ENCODE measurements at places on chromosomes 3 and 15.

DNA sequence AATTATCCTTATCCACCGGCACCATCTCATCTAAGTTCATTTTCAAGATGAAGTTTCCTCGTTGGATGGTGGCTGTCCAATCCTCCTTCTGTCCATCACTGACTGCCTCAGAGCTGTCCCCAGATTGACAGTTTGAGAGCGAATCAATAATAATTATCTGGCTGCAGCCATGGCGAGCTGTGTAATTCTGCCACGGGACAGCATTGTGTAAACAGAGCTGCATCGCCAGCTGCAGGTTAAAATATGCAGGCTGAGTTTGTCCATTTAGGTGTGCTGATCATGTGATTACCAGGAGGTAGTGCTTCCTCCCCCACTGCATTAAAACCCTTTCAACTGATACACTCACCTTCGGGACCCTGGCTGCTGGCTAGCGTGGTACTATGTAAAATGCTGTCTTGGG, 461.9 kb upstream of the ONECUT1 start:
- DNase-seq: no peak
- no peaks in the 10 kb centered on the region for H3K4me1 ChIP-seq
- no peaks in the 10 kb centered on the region for H3K36me3 ChIP-seq
- H3K27me3 ChIP-seq: no peaks in the 10 kb centered on the region
- no peak overlapping the region for H3K4me3 ChIP-seq

DNA sequence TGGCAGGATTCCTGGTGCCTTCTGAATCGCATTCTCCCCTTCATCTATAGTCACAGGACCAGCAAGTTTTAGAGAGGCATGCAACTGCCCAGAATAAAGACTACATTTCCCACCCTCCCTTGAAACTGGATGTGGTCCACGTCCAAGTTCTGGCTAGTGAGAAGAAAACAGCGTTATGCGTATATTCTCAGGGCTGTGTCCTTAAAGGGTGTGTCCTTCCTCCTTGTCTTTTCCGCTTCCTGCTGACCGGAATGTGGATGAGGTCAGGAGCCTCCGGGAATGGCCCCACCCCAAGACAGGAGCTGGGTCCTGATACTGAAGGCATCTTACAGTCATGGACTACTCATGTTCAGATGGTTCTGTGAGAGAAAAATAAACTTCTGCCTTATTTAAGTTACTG, 20.2 kb downstream of the CHST2 start:
- no peaks in the 10 kb centered on the region for H3K27me3 ChIP-seq
- H3K4me3 ChIP-seq: peak overlapping the region; percentile 25
- no peaks in the 10 kb centered on the region for H3K36me3 ChIP-seq
- peaks cover 9% of the 10 kb centered on the region for H3K4me1 ChIP-seq

DNA sequence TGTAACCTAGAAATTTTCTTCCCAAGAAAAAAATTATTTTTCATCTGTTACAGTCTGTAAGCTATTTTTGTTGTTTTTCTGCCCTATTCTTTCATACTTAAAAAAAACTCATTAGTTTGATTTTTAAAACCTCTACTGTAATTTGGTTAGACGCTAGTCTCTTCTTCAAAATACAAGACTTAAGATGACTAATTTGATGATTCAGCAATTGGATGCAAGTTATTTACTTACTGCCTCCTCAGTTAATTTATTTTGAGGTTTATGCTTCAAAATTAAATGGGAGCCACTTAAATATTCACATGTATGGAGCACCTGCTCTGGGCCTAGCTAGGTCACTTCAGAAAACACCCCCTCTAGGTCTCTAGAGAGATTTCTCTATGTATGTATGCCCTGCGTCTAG, 132.4 kb downstream of the IQCH start:
- no peak for DNase-seq
- H3K27ac ChIP-seq: no peak overlapping the region
- no peak overlapping the region for H3K4me3 ChIP-seq
- no peaks in the 10 kb centered on the region for H3K4me1 ChIP-seq
- H3K27me3 ChIP-seq: no peaks in the 10 kb centered on the region

GRCh38 chr3:189903562-189904250, 217.0 kb downstream of the P3H2 start:
- no peaks in the 10 kb centered on the region for H3K36me3 ChIP-seq
- H3K4me3 ChIP-seq: no peak overlapping the region
- H3K4me1 ChIP-seq: no peaks in the 10 kb centered on the region
- H3K27ac ChIP-seq: no peak overlapping the region
- DNase-seq: no peak

DNA sequence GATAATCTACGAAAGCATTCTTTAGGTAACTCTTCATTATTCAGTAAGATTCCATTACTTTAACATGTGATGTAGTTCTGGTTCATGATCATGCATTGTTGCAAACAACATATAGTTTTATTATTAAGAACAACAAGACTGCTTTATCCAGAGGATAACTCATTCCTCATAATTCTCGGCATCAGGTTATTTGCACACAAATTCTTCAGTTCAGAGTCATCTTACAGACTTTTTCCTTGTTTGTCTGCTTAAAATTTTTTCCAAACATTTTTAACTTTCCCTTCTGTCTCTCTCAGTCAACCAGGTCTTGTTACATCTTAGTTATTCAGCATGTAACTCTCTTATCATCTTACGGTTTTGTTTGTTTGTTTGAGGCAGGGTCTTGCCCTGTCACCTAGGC, 60.1 kb downstream of the VGLL3 start:
- no peak for DNase-seq
- H3K4me1 ChIP-seq: peaks cover 33% of the 10 kb centered on the region
- no peak overlapping the region for H3K27ac ChIP-seq
- no peak overlapping the region for H3K4me3 ChIP-seq

DNA sequence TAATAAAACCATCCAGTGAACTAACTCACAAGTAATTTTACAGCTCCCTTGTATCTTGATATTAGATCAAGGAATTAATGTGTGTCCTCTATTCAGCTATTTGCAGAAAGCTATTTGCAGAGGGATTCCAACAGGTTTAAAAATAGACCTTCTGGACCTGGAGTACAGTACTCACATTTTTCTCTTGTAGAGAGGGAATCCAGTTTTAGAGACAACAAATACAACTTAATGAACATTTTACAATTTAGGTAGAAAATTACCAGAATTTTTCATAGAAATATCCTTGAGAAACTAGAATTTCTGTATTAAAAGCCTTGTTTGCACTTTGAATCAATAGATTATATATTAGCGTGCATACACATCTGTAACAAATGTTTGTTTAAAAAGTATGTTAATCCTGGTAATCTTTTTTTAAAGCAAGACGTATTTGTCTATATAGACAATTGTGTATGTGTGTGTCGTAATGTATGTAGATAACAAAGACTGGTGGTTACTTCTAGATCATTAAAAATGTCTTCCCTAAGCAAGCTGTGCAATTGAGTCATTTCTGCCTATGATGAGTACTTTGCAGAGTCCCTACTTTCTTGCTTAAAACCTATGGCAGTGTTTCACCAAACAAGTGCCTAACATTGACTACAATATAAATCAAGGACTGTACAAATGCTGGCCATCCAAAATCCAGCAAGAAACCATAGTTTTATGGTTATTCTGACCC, 57.9 kb downstream of the PPP2R3A start:
- H3K27me3 ChIP-seq: no peaks in the 10 kb centered on the region
- no peak overlapping the region for H3K27ac ChIP-seq
- H3K36me3 ChIP-seq: no peaks in the 10 kb centered on the region
- no peak for DNase-seq
- no peaks in the 10 kb centered on the region for H3K4me1 ChIP-seq
- no peak overlapping the region for H3K4me3 ChIP-seq

GRCh38 chr3:9745521-9745920, 4.2 kb upstream of the OGG1 start:
- H3K36me3 ChIP-seq: peaks cover 59% of the 10 kb centered on the region
- no peaks in the 10 kb centered on the region for H3K4me1 ChIP-seq
- no peak overlapping the region for H3K4me3 ChIP-seq
- DNase-seq: no peak

DNA sequence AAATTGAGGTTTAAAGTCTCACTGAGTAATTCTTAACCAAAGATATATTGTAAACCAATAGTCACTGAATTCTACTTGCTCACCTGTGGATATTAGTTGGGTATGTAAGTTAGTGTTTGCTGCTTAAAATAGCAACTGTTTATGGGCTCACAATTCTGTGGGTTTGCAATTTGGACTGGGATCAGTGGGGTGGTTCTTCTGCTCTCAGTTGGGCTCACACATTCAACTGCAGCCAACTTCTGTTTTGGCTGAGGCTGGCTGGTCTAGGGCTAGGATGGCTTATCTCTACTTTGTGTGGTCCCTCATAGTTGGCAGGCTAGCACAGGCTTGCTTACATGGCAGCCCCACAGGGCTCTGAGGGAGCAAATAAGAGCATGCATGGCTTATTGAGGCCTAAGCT, 226.0 kb upstream of the LRRFIP2 start:
- no peak overlapping the region for H3K4me3 ChIP-seq
- no peak overlapping the region for H3K27ac ChIP-seq
- H3K27me3 ChIP-seq: no peaks in the 10 kb centered on the region
- no peaks in the 10 kb centered on the region for H3K4me1 ChIP-seq
- no peak for DNase-seq

DNA sequence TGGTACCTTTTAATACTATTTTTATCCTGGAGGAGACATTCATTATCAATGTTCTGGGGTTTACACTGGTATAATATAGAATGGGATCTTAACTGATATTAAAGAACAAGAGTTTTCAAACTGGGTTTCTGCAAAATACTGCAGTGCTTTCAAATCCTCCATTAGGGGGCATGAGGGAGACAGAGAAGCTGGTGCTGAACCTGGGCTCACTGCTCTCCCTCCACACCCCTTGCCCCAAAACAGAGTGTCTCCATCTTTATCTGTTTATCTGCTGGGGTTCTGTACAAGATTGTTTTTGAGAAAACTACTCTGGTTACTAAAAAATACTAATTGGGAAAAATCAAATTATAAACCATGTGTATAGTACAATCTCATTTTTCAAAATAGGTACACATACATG, 41.7 kb downstream of the CADPS start:
- H3K27me3 ChIP-seq: no peaks in the 10 kb centered on the region
- no peaks in the 10 kb centered on the region for H3K4me1 ChIP-seq
- H3K27ac ChIP-seq: no peak overlapping the region

DNA sequence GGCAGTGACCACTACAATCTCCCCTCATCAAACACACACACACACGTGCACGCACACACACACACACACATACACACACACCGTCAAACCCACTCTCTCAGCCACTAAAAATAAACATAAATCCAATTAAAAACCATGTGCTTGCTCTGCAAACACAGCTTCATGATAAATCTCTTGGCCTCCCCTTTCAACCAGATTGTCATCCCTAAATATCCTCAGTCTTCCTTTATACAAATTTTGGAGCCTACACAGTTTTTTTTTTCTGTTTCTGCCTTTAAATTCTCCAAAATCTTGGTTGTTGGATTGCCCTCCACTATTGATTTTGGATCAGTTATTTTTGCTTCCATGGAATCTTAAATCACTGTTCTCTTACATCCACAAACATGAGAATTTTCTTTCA, 245.6 kb downstream of the SATB1 start:
- DNase-seq: no peak
- H3K4me3 ChIP-seq: no peak overlapping the region
- no peaks in the 10 kb centered on the region for H3K36me3 ChIP-seq

DNA sequence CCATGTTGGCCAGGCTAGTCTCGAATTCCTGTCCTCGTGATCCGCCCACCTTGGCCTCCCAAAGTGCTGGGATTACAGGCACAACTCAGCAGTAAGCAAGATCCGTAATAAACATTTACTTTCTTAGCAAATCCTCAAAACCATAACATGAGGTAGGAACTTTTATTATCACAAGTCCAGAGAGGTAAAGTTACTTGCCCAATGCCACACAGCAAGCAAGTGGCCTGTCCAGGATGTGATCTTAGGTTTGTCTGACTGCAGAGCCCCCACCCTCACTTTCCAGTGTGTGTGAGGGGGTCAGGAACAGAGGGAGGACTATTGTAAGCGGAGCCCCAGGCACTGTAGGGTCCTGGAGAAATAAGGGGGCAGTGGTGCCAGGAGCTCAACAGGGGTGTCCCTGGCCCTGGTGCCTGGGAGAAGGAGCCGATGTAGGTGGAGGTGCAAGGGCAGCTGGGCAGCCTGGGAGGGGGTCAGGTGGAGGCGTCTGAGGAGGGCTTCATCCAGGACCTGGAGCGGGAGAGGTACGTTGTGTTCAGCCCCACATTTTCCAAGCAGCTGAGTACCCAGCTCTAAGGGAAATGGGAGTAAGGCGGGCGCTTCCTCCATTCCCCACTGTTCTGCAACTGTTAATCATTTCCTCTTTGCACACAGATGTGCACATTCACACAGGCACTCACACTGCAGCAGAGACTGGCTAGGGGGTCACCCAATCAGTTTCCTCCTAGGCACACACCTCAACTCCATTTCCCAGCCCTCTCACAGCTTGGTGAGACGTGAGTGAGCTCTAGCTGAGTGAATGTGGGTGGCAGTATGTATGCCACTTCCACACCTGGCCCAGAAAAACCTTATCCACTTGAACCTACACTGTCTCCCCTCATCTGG, 5.9 kb downstream of the RPUSD3 start:
- H3K27ac ChIP-seq: no peak overlapping the region
- H3K27me3 ChIP-seq: no peaks in the 10 kb centered on the region
- no peak for DNase-seq
- H3K4me3 ChIP-seq: no peak overlapping the region
- no peaks in the 10 kb centered on the region for H3K4me1 ChIP-seq
- peaks cover 17% of the 10 kb centered on the region for H3K36me3 ChIP-seq

DNA sequence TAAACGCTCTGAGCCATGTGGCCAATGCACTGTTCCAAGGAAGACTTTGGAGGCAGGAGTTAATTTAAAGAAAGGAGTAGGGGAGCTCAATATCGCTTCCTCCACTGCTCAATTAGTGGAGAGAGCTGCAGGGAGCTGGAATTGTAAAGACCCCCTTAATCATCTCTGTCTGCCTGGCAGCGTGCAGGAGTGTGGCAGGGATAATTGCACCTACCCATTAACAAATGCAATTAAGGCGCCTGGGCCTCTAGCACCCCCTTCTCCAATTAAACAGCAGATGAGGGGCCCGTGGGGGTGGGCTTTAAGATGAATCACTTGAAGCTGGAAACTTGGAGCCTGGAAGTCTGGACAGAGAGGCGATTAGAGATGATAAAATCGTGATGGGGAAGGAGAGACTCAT, 61.7 kb upstream of the GLCE start:
- H3K27me3 ChIP-seq: no peaks in the 10 kb centered on the region
- no peak for DNase-seq
- H3K4me3 ChIP-seq: no peak overlapping the region
- H3K4me1 ChIP-seq: peaks cover 15% of the 10 kb centered on the region

DNA sequence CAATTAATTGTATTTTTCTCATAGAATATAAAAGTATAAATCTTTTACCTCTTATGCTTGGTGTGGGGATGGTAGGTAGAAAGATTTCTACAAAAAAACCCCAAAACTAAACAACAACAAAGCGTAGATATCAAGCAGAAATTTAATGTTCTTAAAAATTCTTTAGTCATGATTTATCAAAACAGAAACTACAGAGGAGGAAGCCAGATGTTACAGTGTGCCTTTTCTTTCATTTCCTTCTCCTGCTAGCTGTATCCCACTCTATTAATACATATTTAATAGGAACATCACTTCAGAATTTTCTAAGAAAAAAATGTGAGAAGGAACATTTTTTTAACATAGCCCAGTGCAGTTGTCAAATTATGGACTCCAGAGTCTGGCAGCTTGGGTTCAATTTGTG, 420.6 kb downstream of the TUSC7 start:
- H3K4me1 ChIP-seq: no peaks in the 10 kb centered on the region
- no peaks in the 10 kb centered on the region for H3K36me3 ChIP-seq
- no peak for DNase-seq
- no peak overlapping the region for H3K27ac ChIP-seq
- no peak overlapping the region for H3K4me3 ChIP-seq
- H3K27me3 ChIP-seq: no peaks in the 10 kb centered on the region

- no peak overlapping the region for H3K4me3 ChIP-seq
- no peaks in the 10 kb centered on the region for H3K36me3 ChIP-seq
- DNase-seq: no peak
- H3K4me1 ChIP-seq: no peaks in the 10 kb centered on the region
- H3K27me3 ChIP-seq: no peaks in the 10 kb centered on the region
- no peak overlapping the region for H3K27ac ChIP-seq
Measured at GRCh38 chr15:53843869-53844569, 84.6 kb upstream of the WDR72 start.
